ENCODE measurements at places on chromosomes 2 and 18.
A peak's percentile ranks its signal among the peaks of the same experiment; 100 is the strongest.

DNA sequence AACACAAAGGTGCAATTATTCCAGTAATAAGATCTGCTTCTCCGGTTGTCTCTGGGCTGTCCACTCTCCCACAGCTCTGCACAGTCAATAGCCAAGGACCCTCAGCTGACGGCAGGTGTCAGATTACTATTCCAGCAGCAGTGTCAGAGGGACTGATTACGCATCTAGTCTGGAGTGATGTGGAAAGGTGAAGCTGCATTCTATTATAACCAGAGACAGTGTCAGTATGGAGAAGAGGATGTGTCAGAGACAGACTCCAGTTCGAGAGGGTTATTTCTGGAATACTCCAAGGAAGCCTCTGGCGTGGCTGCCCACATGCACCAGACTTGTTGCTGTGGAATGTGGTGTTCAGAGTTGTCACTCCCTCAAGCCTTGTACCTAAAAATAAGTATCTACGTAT is 163.6 kb upstream of the TMEM200C start:
- peak; percentile 53 for DNase-seq

- no peak for DNase-seq
Observed at GRCh38 chr2:47196046-47196445, 40.9 kb upstream of the STPG4 start.

- DNase-seq, result no peak
Observed at GRCh38 chr2:105383432-105384166, 15.3 kb downstream of the FHL2 start.

GRCh38 chr18:8828798-8829197 is 123.4 kb downstream of the MTCL1 start:
- DNase-seq, result no peak

DNA sequence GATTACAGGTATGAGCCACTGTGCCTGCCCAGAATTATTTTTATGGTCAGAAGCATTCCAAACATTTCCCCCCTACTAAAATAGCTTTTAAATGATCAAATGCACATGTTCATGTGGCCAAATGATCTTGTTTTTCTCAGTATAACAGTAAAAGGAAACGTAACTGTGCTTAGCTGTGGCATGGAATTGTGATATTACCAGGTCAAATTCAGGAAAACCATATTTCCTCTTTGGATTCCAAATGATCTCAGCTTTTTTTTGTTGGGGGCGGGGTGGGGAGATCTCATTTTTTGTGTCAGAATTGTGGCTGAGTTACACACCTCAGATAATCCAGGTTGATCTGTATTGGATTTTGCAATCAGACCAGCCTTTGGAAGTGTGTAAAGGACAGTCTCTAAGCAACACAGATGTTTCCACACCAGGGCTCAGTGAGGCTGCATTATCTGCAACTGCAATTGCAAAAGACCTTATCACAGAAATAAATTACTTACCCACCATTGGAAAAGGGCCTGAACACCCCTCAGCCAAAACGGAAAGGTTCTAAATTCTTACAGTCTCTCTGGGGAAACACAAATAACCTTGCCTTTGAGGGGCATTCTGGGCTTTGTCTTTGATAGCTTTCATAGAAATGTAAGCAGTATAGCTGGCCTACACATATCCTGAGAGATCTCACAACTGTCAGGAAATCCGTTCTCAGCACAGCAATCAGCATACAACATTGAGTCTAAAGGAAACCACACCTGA is 8.4 kb downstream of the CASP10 start:
- peak; percentile 30 for DNase-seq
